Mesothelial cell of epicardium (in vitro differentiated cells): ENCODE measurements at places on chromosomes 3 and 15. TPM values are rescaled to one million over a fixed set of nuclear protein-coding genes. Genes with fewer than 3 reads are reported as not detected.

Gene SLC7A14
- 5.4 to 6.6 TPM (median 6.5 TPM) in 3 replicates for total RNA-seq

Gene NAA80
- 14.5 to 17.3 TPM (median 15.4 TPM) in 3 replicates for total RNA-seq

DNA sequence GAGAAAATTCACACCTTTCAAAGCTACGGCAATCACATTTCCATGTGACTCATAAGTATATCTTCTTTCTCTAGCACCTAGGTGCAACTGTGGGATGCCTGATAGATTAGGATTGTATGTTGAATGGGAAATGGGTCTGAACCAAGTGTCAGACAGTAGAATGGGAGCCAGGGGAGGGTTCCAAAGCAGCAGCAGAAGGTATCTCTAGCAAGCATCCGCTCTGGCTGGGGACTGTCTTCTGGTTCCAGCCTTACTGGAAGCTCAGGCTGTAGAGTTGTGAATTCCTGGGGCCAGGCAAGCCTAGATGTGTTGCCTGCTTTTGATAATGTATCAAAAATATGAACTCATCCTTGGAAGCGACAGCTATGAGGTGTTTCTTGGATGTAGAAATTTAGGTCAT, 2.1 kb upstream of the CHL1 start:
- DNase-seq: no peak

DNA sequence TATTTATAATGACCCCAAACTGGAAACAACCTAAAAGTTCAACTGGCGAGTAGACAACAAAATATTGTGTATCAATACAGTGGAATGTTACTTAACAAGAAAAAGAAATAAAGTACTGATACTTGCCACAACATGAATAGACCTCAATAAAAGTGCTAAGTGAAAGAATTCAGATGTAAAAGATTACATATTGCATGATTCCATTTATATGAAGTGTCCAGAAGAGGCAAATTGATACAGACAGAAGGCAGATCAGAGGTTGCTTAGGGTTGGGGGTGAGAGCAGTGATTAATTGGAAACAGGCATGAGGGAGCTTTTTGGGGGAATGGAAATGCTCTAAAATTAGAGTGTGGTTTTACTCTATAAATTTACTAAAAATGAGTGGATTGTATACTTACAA, 183.3 kb downstream of the SATB1 start:
- no peak for DNase-seq

DNA sequence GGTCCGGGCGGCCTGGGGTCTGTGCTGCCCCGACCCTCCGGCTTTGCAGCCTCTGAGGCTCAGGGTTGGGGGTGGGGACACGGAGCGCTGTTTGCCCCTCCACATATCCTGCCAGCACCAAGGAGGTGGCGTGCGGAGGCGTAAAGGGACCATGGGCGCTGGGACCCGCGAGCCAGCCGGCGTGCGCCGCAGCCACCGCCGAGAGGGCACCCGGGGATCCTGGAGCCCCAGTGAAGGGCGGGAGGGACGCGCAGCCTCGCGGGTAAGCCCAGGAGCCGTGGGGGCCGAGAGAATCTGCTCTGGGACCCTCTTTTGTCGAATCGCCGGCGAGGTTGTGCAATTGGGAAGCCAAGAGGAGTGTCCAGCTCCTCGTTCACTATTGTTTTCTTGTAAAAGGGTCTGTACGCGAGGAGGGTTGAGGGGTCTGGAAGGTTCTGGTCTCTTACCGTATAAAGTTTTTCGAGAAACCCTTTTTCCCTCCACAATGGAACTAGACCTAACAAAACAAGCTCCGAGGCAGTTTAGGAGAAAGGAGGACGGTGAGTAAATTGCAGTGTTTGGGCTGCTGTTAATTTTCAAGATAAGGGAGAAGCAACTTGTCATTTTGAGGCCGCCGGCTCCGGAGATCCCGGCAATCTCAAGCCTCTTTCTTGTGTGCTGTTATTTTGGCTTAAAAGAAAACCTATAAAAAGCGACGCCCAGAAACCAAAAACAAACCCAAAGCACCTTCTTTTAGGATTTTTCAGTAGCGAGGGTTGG, 29.9 kb upstream of the ST3GAL6 start:
- peak; percentile 67 for DNase-seq
